Sciatic nerve (tissue), 2 donors: ENCODE measurements at places on chromosomes 12 and 14. TPM values are rescaled to one million over a fixed set of nuclear protein-coding genes. Genes with fewer than 3 reads are reported as not detected.

DNA sequence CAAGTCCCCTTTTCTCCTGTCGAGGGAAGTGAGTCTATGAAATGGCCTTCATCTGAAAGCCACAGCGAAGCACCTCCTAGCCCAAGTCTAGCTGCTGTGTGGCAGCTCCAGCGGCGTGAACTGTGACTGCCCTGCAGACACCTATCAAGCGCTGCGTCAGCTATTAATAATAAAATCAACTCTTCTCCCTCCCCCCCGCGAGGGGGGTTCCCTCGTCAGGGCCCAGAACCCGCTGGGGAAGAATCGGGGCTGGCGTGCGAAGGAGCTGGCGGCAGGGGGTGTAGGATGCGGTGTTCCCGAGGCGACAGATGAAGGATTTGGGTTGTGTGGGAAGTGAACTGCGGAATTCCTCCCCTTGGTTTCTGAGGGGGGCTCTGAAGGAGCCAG lies 662 bp upstream of the ATP2A2 start:
- peak; percentile 73 for DNase-seq

Gene PSMD9
- 34.3 TPM for total RNA-seq

Gene CLEC4D
- total RNA-seq: 0.67 TPM

DNA sequence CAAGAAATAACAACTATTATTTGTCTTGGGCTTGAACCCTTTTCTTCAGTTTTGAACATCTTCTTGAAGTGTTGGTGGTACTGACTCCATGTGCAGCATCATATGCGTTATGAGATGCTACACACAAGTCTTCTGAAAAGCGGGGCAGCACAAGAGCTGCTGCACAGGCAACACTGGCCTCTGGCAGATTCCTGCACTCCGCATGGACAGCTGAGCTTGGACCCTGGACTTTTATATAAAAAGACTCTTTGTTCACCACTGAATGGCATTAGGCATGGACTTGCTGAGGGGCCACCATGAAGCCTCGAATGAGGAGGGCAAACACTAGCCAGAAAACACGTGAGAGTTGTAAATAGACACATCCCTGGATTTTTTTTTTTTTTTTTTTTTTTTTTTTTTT lies 210.8 kb upstream of the NPAS3 start:
- no peak for DNase-seq

DNA sequence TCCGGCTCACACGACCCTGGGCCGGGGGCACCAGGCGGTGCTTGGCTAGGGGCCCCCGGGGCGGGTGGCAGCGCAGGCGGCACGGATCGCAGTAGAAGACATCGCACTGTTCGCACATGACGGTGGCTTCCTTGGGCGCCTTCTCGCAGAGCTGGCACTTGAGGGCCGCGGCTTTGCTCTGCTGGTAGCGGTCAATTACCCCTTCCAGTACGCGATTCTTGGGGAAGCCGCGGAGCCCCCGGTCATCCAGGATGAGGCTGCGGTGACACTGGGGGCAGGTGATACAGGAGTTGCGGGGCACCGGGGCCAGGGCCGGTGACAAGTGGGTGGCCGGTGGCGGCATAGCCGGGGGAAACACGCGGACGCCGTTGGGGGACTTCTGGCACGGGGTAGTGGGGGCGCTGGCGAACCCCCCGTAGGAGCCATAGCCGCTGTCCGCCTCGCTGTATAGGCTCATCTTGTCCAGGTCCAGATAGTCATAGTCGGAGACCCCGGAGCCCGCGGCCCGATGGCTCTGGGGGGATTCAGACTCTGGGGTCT lies 553 bp downstream of the TRIM9 start:
- peak; percentile 58 for DNase-seq

Gene CISTR
- not detected for total RNA-seq

- no peak for DNase-seq
These were observed 7.6 kb downstream of the VPS37B start for GRCh38 chr12:122888232-122888752.

DNA sequence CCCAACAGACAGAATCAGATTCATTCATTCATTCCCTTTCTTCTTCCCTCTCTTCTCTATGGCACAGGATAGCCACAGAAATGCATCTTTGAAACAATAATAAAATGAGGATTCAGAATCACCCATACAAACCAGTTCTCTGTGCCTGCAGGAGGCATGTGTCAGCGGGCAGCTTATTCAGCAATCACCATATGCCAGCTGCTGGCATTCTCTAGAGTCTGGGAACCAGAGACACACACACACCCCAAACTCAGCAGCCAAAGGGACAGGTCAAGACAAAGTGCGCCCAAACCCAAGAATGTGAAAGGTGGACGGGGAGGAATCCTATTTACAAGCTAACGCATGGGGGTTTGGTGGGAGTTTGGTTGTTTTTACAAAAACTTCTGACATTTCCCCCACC lies 14.1 kb downstream of the ARF3 start:
- no peak for DNase-seq

- DNase-seq: no peak
These were observed 165.0 kb downstream of the GRIN2B start for GRCh38 chr12:13816394-13816793.

Gene GLT1D1
- total RNA-seq: 2.0 TPM

GRCh38 chr12:53499266-53500141 lies at the start of gene MAP3K12:
Gene MAP3K12 (minus strand): TSS chr12:53499458. CDS start chr12:53487391, 12,067 bp downstream.
- peak; percentile 86 for DNase-seq

- DNase-seq: no peak
These were observed 9.7 kb downstream of the GLTP start for GRCh38 chr12:109870648-109871047.

- no peak for DNase-seq
These were observed 142.7 kb downstream of the TTLL5 start for GRCh38 chr14:75803765-75804164.

- DNase-seq: no peak
These were observed at the start of gene PTGDR for GRCh38 chr14:52267501-52268278. Gene PTGDR (plus strand): TSS chr14:52267698. CDS start chr14:52267815, 117 bp downstream.

- no peak for DNase-seq
These were observed 128.8 kb upstream of the CLEC14A start for GRCh38 chr14:38384741-38385140.

GRCh38 chr12:6559500-6559899 lies 3.7 kb upstream of the IFFO1 start:
- DNase-seq: no peak

- DNase-seq: no peak
These were observed 2.9 kb upstream of the CLBA1 start for GRCh38 chr14:104982548-104983230.

DNA sequence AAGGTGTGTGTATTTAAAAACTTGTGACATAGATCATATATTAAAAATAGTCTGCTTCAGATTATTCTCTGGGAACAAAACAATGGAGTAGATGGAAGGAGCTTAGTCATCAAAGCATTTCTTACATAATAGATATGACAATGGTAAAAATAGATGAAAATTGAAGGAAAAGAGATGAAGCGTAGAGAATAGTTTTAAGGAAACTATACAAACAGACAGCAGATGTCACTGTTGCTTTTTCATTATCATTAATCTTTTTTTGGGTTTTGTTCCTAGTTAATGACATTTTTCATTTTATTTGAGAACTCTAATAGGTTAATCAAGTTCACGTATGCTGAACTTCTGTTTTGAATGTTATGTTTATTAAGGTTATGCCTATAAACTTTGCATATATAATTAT lies 149.2 kb upstream of the FBXO33 start:
- no peak for DNase-seq

GRCh38 chr12:51174501-51174900 lies 1.6 kb upstream of the TFCP2 start:
- DNase-seq: no peak

DNA sequence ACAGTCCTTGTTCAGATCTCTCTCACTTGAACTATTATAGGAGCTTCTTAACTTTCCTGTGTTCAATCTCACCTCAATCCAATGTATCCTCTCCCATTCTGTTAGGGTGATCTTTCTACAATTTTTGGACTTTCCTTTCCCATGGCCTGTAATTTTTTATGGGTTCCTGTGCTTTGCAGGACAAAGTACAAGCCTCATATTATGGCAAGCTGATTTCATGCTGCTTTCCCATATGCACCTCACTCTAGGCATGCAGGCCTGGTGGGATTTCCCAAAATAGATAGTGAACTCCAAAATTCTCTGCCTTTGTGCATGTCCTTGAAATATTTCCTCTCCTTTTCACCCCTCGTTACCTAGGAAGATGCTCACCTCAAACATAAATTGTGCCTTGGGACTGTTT lies 499.4 kb downstream of the NAV3 start:
- DNase-seq: no peak

DNA sequence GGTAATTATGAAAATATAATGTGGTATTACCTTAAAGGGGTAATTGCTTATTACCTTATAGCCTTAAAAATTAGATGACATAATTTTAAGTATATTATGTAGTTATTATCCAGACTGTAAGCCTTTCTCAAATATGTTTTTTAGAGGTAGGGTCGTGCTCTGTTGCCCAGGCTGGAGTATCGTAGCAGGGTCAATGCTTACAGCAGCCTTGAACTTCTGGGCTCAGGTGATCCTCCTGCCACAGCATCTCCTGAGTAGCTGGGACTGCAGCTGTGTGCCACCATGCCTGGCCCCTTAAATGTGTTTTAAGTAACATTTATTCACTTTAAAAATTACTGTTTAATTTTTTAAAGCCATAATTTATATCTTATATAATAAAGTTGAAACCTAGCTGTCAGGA lies 10.4 kb downstream of the PRPF39 start:
- no peak for DNase-seq

DNA sequence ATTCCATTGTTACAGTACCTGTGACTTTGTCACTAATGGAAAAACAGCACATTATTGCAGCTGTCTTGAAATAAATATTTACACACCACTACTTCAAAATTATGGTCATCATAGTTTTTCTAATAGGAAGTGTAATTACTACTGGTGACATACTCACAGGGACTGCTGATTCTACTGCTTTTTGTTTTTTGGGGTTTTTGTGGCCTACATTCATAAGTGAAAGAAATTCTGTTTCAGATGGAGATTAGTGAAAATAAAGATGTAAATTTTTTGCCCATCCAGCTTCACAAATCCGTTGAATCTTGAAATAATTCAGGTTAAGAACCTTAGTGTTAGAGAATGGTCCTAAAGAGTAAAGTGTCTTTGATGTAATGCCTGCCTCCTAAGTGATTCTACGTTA lies 17.5 kb downstream of the KNTC1 start:
- no peak for DNase-seq

Gene PLEKHD1
- total RNA-seq: not detected

DNA sequence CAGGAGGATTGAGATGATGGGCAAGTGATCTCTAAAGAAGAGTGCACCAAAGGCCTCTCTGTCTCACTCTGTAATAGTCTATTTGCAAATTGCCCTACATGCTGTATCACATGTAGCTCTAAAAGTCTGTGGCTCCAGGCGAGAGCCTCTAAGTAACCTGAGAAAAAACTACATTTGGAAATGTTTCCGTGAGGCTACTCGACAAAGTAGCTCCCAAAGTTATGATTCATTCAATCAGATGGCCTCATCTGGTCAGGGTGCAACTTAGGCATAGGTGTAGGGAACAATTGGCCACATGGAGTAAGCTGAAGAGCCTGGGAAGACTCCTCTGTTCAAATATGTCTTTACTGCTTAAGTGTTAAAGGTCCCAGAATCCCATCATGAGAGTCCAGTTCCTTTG lies 155.4 kb upstream of the PLEKHG7 start:
- DNase-seq: no peak

Gene MSI1
- total RNA-seq: 2.2 TPM

DNA sequence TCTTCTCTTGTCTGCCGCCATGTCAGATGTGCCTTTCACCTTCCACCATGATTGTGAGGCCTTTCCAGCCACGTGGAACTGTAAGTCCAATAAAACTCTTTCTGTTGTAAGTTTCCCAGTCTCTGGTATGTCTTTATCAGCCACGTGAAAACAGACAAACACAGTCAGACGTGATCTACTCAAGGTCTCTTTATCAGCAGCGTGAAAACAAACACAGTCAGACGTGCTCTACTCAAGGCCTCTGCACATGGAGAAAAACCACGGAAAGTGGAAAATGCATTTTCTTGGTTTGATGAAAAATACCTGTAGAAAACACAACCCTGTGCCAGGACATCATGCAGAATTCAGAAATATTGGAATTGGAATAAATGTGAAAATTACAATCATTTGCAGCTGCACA lies 1115.7 kb downstream of the TMEM121 start:
- DNase-seq: no peak

Gene NT5DC3
- 26.2 TPM for total RNA-seq

Gene DAO
- total RNA-seq: not detected

GRCh38 chr14:23608454-23608853 lies 27.7 kb upstream of the DHRS2 start:
- DNase-seq: no peak

Gene NOC4L
- 14.5 TPM for total RNA-seq

- DNase-seq: no peak
These were observed 25.2 kb downstream of the LRCOL1 start for GRCh38 chr12:132585177-132585576.

DNA sequence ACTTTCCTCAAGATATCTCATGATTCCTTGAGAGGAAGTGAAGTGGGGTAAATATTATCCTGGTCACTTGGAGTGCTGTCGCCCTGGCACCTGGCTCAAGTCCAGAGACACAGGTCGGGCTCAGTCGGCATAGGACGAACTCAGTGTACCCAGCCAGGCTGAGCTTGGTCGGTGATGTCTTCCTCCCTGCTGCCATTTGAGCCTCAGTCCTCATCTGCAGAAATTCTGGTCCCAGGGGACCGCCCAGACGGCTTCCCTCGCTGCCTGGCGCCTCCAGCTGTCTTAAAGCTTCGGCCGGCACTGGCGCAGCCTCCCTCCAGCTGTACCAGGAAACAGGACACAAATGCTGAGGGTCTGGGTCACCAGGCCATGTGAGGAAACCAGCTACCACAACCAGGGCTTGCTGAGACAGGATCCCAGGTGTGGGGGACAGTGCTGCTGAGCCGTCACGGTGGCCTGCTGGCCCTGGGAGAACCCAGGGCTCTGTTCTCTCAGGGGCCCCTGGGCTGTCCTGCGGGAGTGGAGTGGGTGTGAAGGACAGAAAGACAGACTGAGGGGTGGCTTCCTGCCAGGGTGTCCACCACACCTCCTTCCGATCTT lies 5.0 kb upstream of the KLC1 start:
- DNase-seq: no peak

DNA sequence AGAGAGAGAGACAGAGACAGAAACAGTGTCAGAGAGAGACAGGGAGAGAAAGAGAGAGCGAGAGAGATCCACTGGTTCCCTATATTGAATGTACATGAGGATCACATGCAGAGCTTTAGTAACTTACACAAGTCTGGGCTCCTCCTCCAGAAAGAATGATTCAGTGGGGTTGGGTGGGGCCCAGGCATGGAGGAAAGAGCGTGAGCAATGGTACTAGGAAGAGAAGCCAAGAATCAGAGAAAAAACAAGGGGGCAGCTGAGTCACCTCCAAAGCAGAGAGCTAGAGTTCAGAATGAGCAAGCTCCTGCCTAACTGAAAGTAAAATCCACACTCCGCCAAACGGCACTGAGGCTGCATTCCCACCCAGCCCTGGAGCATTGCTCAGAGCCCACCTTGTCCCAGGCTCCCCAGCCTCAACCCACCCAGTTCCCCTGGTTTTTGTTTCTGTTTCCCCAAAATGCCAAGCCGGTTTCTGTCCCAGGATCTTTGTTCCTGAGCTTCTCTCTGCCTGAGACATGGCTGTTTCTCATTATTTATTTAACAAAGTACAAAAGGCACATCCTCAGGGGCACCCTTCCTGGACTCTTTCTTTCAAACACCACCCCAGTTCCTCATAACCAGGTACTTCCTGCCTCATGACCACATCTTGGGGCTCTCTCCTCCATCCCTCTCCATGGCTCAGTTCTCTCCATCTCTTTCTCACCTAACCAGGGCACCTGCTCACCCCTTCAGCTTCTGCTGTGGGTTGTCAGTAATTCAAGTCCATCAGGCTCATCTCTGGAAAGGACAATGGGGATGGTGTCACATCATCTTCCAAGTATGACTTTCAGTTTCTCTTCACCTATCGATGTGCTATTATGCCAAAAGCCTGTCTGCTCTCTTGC lies 670.3 kb upstream of the TBX3 start:
- no peak for DNase-seq
